AG09319 (cell line): ENCODE measurements at places on chromosomes 11 and 22.

DNA sequence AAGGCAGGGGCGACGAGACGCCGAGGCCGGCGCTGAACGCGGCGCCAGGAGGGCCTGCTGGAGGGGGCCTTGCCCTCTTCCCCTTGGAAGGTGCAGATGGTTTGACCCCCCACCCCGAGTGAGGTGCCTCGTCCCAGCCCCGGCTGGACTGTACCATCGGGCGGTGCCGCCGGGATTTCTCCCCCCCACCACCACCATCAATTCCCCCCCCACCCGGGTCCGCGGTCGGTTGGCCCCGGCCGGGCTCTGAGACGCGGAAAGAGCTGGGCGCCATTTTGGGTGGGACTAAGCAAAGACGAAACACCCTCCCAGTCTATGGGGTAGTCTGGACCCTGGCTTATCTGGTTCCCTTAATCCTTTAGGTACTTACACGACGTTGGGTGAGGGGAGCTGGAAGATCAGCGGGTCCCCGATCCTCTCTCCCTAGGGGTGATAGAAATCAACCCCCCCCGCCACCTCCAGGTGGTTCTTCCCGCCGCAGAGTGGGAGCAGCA lies at the start of gene PRDM10:
PRDM10 (minus strand) TSS at position 484 of the 494 bp plus-strand sequence. CDS start 41,871 bp downstream, outside the sequence.
- DNase-seq, result peak; percentile 85

DNA sequence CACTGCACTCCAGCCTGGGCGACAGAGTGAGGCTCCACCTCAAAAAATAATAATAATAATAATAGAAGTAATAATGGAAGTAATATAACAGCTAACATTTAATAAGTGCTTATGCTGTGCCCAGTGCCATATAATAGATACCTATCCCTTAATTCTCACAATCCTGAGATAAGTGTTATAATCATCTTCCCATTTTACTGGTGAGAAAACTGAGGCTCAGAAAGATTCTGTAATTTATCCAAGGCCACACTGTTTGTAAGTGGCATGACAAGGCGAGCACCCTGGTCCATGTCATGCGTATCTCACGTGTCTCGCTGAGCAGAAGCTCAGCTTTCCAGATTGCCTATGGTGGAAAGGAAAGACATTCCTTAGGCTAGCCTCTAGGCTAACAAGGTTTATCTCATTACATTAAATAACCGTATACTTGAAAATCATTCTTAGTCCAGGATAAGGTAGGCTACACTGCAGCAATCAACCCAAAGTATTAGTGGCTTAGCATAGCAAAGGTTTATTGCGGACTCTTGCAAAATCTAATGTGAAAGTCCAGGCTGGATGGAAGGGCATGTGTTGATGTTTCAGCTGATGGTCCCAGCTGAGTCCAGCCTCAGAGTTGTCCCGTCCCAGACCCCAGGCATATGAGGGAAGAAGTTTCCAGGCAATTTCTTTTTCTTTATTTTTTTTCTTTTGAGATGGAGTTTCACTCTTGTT lies 15.0 kb upstream of the LDLRAD3 start:
- no peak for DNase-seq

DNA sequence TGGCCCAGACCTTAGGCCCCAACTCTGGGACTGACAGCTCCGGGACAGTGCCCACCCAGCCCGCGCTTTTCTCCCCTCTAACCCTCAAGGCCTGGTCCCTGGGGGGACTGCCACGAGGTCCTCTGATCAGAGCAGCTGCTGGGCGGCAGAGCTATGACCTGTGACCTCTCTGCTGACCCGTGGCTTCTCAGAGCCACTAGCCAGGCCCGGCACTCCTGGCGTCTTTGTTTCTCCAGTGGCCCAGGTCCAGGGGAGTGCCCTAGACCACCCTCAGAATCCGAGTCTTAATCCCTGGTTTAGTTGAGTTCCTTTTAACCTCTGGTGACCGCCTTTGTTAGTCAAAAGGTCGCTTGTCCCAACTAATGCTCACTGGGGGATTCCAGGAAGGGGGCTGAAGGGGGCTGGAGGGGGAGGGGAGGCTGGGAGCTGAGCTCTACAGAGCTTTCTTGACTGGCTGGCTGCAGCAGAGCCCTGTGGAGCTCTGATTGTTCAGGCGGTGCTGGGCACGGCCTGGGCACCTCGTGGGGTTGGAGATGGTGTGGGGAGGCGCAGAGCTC lies 1.2 kb downstream of the FBLN1 start:
- DNase-seq, result no peak

GRCh38 chr22:22571429-22571828 lies 12.4 kb upstream of the PRAME start:
- no peak for DNase-seq

- DNase-seq, result no peak
Measured at GRCh38 chr22:45534339-45535192, 31.9 kb downstream of the FBLN1 start.

DNA sequence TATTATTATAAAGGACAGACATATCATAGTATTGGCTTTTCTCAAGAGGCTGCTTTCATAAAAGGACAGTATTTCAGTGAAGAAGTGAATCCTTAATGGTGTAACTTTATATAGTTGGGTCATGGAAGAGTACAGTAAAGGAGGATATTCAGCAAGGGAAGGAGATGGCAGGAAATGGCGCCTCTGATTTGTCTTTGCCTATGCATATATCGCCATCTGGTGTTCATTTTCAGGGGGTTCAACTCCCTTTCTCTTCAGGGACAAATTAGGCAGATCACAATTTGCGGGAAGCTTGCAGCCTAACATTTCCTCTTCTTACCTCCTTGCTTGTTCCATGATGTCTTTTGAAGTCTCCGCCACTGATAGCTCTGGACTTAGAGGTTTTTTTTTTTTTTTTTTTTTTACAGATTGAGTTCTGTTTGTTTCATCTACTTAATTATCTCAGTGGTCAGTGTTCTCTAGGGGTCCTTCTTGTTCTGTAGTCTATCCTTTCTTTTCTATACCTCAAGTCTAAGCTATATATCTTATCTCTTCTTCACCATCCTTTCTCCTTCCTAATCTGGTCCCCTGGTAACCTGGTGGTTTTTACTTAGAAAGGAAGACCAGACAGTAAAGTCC lies 21.8 kb upstream of the RRM1 start:
- peak; percentile 52 for DNase-seq

DNA sequence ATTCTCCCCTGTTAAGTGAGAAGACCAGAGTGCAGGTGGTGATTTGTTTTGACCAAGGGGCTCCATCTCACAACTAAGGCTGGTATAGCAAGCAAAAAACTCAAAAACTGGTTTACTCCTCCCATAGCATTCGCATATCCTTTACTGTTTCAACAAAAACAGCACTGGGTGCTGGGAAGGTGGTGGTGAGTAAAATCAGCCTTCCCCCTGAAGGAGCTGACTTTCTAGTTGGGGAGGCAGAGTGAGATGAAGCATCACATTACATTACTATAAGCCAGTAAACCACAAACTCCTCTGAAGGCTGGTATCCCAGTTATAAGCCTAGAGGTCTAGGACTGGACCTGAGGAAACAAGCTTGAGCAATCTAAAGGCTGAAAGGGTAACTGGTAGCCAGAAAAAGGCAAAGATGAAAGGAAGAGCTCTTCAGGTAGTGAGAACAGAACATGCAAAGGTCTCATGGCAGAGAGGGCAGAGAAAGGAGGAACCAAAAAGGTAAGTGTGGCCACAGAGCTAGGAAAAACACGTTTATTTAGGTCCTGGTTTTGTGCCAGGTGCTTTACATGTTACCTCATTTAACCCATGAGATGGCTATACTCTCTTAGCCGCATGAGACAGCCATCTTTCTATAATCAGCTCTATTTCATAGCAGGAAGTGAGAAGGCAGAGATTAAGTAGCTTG lies 22.3 kb downstream of the TMEM123 start:
- no peak for DNase-seq

DNA sequence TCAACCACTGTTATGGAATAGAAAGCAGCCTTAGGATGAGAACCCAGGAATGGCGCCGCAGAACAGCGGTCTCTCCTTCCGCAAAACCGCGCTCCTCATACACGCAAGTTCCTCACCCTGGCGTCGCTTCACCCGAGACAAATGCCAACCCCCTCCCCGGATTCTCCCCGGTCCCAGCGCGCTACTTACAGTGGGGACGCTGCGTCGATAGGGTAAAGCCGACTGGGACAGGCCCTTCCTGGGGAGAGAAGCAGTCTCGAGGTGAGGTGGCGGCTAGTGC lies 287 bp downstream of the RPS13 start:
- DNase-seq, result no peak

DNA sequence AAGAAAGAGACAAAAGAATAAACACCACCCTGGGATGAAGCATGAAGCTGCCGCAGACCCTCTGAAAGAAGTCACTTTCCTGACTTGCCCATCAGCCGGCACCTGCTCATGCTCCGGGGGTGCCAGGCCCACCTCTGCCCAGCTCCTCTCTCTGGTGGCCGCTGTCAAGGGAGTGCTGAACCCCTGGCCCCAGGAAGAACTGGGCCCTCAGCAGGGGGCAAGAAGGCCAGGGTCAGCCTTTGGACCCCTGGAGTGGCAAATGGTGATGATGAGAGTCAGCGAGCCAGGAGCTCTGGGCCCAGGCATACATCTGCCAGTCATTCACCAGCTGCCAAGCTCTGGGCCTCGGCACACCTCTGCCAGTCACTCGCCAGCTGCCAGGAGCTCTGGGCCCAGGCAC lies 17.4 kb downstream of the TTLL8 start:
- no peak for DNase-seq

DNA sequence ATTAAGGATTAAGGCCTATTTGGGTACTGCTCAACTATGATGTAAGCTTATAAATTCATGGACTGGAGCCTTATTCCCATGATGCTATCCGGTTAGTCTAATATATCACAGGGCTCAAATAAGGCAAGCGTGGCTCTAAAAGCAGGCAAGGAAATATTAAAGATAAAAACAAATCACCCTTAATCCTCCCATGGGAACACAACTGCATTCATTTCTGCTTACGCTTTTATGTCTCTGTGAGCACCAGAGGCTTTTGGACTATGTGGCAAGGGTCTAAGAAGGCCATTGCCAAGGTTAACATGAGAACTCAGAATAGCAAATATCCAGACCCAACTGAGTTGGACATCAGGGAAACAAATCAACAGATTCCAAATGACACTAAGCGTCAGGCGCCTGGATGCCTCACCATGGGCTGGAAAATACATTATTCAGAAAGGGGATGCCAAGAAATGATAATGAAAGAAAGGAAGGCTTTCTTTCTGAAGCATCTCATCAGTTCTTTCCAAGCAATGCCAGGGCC lies 138.1 kb downstream of the SLC1A2 start:
- no peak for DNase-seq

GRCh38 chr22:39959640-39960447 lies at the start of gene TMA7B:
Gene TMA7B (plus strand): TSS chr22:39960397. CDS start chr22:39964375, 3,978 bp downstream.
- DNase-seq, result no peak

- no peak for DNase-seq
Measured at GRCh38 chr22:45051419-45051818, 41.6 kb upstream of the PHF21B start.

- DNase-seq, result no peak
Measured at GRCh38 chr22:25880524-25880923, 138.5 kb downstream of the MYO18B start.

GRCh38 chr11:62315431-62315830 lies 16.6 kb upstream of the SCGB1D4 start:
- DNase-seq, result no peak
